Purkinje cell (primary cell): ENCODE measurements at places on chromosomes 11 and 22. TPM values are rescaled to one million over a fixed set of nuclear protein-coding genes. Genes with fewer than 3 reads are reported as not detected.

The MFNG gene
- polyA plus RNA-seq = 0.54 TPM in 1 of 2 replicates, not detected in the other

The QSER1 gene
- polyA plus RNA-seq = 2.2 and 4.9 TPM in 2 replicates

The P2RX6 gene
- polyA plus RNA-seq = 0.42 and 0.69 TPM in 2 replicates

The CRKL gene
- 67.4 and 74.0 TPM in 2 replicates for polyA plus RNA-seq

The OLFML1 gene
- 1.5 TPM in 1 of 2 replicates, not detected in the other for polyA plus RNA-seq

The LMNTD2 gene
- polyA plus RNA-seq = not detected in 2 replicates

The RASD2 gene
- 1.9 TPM in 1 of 2 replicates, not detected in the other for polyA plus RNA-seq

The ROBO4 gene
- polyA plus RNA-seq = not detected in 2 replicates
